ENCODE measurements at places on chromosomes 12 and 14.

DNA sequence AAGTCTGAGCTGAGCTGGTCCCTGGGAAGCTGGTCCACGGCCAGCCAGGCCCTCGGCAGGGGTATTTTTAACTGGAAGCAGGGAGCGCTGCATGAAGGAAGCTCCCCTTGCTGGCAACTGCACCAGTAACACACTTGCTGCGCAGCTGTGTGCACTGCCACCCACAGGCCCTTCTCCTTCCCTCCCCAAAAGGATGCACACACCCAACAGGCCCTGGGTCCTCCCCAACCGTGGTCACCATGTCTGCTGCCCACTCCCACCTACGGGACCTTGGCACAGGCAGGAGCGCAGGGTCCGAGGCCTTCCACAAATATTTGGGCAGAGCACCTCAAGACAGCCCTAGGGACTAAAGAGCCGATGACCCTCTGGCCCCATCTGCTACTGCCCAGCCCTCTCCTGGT is 157.0 kb upstream of the PRMT8 start:
- no peak for DNase-seq

DNA sequence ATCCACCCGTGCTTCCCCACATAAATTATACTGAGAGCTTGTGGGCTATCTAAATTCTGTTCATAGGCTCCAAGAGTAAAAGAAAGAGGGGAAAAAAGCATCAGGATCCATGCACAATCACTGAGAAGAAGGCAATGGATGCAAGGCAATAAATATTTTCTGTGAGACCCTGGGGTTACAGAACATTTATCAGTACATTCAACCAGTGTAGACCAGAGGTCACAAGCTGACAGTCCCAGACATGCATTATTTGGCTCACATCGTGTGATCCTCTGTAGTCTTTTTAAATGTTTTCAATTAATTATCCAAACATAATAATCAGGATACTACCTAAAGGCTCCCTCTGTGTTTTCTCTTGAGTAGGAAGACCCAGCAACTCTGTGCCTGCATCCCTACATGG is 267.9 kb upstream of the CAND1 start:
- DNase-seq: no peak

- DNase-seq: no peak
Observed at GRCh38 chr12:84113666-84114065, 798.9 kb downstream of the SLC6A15 start.

DNA sequence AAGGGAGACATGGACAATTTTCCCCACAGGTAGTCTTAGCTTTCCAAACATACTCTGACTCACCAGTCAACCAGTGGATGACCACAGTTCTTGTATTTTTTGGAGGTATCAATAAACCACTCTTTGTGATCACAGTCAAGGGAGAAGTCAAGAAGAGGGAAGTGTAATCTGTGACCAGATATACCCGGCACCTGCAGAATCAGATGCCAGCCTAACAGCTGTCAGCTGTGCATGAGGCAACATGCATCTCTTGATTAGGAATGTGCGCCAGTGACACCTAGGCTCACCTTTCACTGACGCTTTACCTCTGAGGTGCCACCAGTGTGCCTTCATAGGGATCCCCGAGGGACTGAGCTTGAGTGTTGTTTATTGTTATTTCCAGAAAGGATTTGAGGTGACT is 20.0 kb downstream of the PROX2 start:
- no peak for DNase-seq

DNA sequence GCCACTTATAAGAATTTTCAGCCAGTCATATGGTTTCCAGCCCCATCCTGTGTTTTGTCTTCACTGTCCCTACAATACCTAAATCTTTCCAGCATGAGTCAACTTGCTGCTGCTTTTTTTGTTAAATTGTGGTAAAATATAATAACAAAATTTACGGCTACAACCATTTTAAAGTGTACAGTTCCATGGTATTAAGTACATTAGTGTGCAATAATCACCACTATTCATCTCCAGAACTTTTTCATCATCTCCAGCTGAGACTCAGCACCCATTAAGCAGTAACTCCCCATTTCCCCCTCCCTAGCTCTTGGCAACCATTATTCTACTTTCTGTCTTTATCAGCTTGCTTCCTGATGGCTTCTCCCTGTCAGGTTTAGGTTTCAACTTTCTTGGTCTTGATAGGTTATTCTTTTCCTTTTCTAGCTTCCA is 39.1 kb downstream of the FRS2 start:
- no peak for DNase-seq

DNA sequence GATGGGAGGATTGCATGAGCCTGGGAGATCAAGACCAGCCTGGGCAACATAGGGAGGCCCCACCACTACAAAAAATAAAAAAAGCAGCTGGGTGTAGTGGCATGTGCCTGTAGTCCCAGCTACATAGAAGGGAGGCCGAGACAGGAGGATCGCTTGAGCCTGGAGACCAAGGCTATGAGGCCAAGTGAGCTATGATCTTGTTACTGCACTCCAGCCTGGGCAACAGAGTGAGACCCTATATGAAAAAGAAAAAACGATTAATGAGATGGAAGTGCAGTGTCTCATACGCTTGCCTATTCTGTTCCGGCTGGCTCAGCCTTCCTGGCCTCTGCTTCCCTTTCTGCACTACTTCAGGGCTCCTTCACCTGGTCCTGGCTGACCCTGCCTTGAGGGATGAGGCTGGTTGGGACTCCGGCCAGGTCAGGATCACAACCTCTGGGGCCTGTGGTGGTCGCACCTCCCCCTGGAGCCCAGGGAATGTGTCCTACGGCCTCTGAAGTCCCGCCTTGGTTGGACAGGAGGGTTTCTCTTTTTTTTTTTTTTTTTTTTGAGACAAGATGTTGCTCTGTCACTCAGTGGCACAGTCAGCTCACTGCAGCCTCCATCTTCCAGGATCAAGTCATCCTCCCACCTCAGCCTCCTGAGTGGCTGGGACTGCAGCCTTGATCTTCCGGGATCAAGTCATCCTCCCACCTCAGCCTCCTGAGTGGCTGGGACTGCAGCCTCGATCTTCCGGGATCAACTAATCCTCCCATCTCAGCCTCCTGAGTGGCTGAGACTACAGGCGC is 10.7 kb downstream of the TEDC1 start:
- DNase-seq: no peak

GRCh38 chr12:101608301-101609133 is 13.7 kb downstream of the MYBPC1 start:
- no peak for DNase-seq

- DNase-seq: no peak
Observed at GRCh38 chr14:100290607-100291304, 15.5 kb downstream of the SLC25A29 start.

GRCh38 chr14:38135106-38135867 is 72.4 kb upstream of the SSTR1 start:
- no peak for DNase-seq

DNA sequence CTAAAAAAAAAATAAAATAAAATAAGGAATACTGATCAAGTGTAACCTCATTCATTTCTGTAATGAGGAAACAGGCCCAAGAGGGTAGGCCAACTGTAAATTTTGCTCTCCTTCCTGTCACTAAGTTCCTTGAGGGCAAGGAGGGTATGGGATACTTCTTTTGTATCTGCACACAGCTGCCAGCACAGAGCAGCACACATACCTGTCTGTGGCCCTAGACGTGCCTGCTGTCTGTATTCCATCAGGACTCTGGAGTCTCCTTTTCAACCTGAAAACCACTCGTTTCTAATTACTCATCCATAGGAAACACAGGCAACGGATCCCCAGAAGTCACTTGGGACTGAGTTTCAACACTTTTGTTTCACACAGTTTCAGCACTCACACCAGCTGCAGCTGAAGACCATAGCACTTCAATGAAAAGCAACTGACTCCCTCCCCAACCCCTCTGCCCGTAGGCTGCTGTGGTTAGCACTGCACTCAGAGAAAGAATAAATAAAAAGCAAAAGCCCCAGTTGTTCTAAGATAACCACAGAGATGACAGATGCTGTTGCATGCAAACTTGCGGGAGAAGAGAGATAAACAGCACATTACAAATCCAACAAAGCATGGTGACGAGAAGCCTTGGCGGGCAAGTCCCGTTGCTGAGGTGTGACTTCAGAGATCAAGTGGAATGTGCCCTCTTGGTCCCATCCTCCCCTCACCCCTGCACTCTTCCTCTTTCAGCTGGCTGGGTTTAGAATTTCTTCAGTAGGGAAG is 24.9 kb downstream of the CRACR2A start:
- peak; percentile 78 for DNase-seq

GRCh38 chr12:105337391-105337790 is 6.9 kb downstream of the C12orf75 start:
- DNase-seq: no peak

DNA sequence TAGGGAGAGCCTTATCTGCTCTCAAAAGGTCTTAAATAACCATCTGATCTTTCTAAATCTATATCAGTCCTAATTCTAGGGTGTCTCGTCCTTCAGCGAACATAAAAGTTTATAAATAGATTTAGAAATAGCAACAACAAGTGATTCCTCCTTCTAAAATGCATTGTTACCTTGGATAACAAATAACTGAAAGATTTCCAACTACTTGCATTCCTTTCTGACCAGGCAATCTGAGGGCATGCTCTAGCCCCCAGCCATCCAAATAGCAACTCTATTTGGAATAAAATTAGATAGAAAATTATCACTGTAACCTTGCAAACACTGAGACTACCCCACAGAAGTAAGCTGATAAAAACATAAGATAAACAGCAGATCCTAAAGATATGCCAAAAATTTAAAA is 21.8 kb upstream of the KRR1 start:
- no peak for DNase-seq

DNA sequence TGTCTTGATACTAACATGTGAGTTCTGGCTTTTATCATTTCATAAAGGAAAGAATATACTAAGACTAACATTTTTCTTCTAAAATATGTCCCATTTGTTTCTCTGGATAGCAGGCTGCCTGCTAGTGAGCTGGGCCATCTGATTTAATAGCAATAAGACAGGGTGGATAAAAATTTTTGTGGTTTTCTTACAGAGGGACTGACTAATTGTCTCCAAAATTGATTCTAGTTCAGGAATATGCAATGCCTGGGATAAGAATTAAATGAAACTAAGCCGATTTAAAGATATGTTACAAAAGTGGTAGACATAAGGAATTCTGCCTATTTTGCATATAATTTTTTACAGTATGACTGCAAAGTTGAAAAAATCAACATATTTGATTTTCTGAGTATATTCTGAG is 252.9 kb upstream of the NAV3 start:
- DNase-seq: no peak

GRCh38 chr12:92128612-92129011 is 17.0 kb downstream of the BTG1 start:
- no peak for DNase-seq

GRCh38 chr14:81172353-81172752 is 48.4 kb downstream of the GTF2A1 start:
- DNase-seq: no peak

DNA sequence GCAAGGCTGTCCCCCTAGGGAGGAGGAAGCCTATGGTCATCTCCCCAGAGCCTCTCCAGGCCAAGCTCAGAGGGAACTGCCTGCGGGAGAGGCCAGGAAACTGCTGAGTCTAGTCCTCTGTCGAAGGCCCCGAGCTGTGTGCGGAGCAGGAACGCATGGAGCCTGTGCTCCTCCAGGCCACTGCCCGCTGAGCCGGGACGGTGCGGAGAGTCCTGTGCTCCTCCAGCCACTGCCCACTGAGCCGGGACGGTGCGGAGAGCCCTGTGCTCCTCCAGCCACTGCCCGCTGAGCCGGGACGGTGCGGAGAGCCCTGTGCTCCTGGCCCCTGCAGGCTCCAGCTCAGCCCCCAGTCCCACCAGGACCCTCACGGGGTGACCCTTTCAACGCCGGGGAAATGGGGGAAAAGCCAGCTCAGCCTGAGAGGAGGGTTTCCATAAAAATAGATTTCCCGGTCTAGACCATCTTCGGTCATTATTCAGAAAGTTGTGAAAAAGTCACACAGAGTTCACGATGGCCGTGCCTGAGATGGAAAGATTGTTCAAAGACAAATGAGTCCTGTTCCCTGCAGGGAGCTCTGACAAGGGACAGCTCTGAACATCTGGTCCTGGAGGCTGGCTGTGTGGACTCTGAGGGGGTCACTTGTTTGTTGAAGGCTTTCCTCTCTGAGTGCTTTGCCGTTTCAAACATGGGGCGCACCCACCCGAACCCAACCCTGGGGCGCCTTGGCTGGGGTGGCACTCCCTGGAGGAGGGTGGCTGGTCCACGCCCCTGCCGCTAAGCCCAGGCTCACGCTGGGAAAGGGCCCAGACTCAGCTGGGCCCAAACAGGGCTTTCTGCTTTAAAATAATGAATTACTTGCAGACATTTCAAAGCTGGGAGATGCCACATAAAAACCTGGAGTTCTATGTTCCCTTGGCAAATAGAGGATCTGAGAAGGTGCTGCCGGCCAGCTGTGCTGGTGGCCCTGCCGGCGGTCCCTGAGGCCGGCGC is 85.5 kb downstream of the ADGRD1 start:
- no peak for DNase-seq

DNA sequence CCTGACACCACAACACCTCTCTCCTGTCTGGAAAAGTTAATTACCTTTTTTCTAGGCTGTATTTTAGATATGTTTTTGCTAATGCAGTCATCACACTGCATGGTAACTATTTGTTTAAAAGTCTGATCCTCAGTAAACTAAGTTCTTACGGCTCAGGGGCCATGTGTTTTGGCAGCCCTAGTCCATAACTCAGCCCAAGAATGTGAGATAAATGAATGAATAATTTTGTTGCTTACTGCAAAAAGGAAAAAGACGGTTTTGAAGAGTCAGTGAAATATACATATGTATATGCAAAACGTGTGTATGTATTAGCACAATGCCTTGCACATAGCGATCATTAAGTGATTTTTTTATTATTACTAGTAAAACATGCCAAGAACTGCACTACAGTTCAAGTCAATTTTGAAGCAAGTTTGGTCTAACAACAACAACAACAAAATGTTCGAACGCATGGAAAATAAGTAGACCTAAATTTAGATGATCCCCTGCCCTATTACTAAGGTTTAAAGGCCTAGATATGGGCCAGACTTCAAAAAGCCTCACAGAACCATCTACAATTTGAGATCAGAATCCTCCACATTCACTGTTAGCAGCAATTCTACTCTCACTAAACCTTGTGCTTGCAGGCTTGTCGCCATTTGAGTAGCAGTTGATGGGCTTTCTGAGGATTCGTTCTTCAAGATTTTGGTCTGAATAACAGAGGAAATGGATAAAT is 140.0 kb downstream of the NDUFA12 start:
- DNase-seq: no peak

DNA sequence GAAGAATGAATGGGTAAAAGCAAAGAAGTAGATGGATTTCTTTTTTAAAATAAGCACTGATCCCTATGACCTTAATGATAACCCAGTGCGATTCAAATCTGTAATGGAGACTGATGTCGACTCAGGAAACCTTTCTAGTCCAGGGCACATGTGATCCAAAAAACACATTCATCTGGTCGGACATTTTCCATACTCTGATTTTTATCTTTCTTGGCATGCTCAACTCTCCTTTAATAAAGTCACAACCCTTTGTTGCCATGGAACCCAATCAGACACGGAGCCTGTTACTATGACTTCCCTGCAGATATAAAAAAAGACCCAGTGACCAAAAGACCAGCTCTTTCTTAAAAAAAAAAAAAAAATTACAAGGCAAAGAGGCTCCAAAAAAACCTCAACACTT is 27.9 kb downstream of the TMCC3 start:
- DNase-seq: no peak

DNA sequence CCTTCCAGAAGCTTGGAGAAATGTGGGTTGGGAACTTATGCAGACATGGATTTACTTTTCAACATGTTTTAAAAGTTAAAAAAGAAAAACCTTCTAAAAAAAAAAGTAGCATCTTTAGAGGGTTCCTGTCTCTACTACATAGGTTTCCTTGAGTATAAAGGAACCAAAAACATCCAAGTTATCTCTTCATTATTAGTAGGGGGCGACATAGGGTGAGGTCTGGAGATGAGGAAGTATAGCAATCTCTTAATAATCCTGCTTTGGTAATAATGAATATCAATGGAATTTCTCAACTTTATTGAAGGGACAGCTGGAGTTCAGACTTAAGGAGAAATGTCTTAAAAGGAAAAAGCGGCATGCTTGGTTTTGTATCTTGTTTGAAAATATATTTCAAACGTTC is 6.5 kb upstream of the PLXNC1 start:
- no peak for DNase-seq
